CD4-positive, alpha-beta T cell treated with Interleukin-4 for 1 hour (primary cell): ENCODE measurements at places on chromosomes 4 and X.

GRCh38 chrX:45143455-45143854, 57.2 kb downstream of the DIPK2B start:
- DNase-seq, result no peak

DNA sequence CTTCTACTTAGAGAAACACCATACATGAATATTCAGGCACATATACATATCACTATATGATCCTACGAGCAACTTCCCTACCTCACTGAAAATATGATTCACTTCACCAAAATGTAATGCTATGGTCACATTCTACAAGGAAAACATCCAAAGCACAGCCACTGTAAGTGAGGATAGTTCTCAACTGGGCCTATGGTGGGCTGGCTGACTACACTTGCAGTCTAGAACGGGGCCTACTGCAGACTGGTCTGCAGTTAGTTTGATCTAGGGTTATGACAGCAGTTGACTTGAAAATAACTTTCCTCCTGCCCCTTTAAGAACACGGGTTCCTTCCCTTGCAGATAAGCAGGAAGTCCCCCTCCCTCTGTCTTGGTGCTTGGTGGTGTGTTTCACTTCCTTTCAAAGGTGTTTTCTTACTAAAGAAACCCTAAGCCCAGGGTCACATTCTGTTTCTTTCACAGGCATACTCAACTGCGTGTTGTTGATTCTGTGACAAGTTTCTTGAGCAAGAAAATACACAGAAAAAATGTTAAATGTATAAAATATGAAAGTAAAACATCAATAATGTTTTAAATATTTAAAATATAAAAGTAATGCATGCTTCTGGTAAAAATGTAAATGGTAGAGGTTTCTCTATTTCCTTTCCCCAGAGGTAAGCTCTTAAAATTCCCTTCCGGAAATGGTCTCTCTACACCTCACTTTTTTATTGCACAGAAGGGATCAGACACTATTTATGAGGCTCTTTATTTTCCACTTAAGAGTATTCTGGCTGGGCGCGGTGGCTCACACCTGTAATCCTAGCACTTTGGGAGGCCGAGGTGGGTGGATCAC, 18.0 kb upstream of the TMSB4X start:
- DNase-seq, result peak; percentile 87

DNA sequence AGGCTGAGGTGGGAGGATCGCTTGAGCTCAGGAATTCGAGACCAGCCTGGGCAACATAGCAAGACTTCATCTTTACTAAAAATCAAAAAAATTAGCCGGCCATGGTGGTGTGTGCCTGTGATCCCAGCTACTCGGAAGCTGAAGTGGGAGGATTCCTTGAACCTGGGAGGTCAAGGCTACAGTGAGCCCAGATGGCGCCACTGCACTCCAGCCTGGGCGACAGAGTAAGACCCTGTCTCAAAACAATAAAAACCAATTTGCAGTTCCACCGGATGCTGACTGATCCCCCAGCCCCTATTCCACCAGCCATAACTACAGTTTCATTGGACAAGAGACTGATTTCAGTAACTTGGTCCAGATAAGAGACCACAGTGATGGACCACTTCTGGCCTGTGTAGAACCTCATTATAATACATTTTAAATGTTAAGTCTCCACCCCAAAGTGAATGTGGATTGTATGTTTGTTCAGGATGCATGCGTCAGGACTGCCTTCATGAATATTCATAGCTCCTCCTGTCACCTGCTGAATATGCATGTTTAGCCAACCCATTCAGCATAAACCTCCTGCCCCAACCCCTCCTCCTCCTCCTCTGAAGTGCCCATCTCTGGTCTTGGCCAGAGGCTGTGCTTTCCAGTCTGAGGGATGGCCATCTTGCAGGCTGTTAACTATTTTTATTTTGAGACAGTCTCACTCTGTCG, 2.3 kb upstream of the SLBP start:
- no peak for DNase-seq

DNA sequence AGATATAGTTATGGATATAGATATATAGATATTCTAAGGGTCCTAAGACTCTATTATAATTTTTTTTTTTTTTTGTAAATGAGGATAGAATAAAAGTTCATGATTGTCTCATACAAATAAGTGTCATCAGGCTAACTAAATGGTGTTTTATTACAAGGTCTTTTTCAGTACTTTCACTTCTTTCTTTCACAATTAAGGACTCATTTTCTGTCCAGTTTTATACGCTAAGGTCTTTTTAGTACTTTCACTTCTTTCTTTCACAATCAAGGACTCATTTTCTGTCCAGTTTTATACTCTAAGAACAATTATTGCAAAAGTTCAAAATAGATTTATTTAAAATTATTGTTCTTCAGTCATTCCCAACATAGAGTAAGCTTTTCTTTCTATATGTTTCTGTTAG, 32.7 kb downstream of the RUFY3 start:
- DNase-seq, result no peak

- no peak for DNase-seq
Observed at GRCh38 chr4:7411491-7411890, 23.2 kb downstream of the PSAPL1 start.

DNA sequence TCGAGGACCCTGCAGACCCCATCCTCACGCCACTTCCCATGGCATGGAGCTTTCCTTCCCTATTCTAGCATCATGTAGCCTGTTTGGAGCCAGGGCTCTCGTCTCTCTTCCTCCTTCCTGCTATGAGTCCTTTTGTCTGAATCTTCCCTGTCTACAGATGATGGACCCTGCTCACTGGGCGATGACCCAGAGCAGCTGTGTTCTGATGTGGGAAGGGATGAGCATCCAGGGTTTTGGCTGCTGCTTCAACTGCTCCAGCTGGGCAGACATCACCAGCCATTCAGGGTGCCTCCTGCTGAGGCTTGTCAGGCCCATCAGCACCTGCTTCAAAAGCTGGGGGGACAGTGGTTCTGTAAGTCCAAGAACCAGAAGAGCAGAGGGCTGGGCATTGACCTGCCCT, 3.2 kb upstream of the CCKAR start:
- DNase-seq, result no peak

GRCh38 chrX:73977542-73978169, 326.3 kb upstream of the ZCCHC13 start:
- peak; percentile 27 for DNase-seq

DNA sequence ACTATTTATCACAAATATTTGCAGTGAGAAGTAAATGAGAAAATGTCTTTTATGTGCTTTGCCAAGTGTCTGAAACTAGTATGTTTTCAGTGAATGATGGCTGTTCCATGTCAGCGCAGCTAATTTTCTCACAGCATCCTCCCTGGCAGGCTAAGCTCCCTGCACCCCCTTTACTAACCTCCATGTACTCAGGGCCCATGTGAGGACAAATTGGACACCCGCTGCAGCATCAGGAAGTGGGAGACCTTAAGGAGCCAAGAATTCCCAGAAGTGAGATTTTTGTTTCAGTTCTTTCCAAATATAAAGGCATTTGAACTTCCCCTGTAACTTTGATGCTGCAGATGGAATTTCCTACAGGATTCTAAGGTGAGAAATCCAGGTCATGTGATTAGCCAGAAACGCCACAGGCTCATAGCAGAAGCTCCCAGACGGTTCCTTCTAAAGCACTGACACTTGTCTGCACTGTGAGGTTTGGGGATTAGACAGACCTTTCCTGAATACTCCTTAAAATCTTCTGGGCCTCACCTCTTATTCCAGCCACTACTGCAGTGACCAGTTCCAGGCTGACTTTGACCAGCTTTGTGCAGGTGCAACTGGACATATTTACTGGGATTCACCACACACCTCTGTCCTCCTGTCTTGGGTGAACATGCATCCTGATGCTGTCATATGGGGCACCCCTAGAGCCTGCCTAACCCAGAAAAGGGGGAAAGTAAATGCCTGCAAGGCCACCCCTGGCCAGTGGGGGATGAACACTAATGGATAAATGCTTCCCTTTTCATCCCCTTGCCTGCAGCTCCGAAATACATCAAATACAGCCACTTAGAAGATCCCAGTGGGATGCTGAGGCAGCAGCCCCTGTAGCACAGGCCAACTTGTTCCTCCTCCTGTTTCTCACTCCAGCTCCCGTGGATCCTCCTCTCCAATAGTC, 45.9 kb downstream of the LGI2 start:
- no peak for DNase-seq

DNA sequence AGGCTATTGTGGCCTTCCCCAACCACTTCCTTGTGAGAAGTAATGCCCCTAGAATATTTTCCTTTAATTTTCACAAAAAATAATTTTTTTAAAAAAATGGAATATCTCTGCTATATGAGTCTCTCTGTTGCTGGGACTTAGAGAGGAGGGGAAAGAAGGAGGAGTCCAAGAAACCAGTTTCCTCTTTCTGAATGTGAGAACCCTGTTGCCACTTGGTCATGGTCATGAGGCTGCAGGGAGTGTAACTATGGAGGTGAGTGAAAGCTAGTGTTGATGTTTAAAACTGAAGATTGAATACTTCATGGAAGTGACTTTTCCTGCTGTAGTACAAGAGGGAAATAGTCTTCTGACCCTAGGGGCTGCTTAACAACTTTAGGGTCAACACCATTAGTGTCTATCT, 20.4 kb downstream of the KIAA1210 start:
- no peak for DNase-seq

DNA sequence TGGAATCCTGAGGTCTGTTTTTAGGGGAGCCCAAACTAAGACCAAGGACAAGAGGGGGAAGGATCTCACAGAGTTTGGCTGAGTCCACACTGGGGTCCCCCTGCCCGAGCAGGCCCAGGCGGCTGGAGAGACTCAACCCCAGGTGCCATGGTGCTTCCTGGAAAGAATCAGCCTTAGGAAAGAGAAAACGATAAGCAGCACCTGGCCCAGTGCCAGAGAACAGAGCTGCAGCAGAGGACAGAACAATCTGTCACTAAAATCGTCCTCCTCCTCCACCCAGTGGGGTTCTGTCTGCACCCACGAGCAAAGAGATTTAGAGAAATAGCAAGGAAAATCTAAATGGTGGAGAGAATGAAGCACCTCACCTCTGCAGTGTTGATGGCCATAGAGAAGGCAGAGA, 470.5 kb downstream of the BCOR start:
- DNase-seq, result no peak

DNA sequence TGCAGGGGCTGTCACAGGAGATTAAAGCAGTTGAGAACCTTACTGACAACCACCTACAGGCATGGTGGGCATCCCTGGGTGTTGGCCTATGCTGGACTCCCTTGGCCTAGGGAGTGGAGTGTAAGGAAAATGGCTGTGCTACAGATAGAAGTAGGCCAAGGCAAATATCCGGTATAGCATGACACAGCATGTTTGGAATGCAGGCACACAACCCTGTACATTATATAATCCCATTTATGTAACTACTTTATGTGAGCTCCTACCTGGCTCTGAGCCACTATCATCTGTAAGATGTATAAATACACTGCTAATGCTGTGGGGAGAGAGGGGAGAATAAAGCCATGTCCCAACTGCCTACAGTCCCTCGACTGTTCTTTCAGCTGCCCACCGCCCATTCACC, 38.7 kb upstream of the KCTD8 start:
- DNase-seq, result no peak

GRCh38 chrX:126164689-126165400, 1.2 kb downstream of the DCAF12L2 start:
- DNase-seq, result no peak

DNA sequence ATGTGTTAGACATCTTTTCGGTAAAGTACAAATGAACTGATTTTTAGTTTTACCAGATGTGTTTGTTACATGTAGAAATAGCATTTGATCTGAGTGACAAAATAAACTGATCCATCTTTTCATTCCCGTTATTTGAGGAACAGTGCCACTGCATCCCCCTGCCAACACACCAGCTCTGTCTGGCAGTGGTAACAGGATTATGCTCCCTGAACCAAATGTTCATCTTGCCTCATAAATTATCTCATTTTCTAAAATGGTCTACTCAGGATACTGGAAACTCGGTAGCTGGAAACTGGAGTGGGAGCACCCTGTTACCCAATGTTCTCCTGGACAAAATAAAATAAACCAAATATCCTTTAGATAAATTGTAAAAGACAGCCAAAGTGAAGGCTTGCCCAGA, 171.6 kb downstream of the FAT4 start:
- no peak for DNase-seq

GRCh38 chrX:43526878-43527277, 129.2 kb upstream of the MAOA start:
- no peak for DNase-seq

GRCh38 chrX:142296421-142296820, 91.3 kb upstream of the MAGEC2 start:
- no peak for DNase-seq

DNA sequence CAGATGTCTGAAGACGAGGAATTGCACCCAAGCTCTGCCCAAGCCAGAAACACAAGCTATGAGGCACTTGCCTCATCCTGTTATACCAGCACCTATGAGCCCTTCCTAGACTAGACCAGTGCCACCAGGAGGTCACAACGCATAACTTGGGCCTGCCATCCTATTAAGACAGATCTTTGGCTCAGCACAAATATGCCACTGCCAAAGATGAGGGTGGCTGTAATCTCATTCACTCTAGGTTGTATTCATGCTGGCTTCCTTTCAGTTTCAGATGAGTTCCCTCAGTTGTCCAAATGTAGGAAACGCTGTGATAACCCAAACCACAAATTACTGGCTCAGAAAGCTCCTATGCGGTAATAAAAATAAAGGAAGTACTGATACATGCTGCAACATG, 76.5 kb upstream of the CITED1 start:
- no peak for DNase-seq

- DNase-seq, result no peak
Observed at GRCh38 chr4:180197471-180197870, 2045.7 kb upstream of the TENM3 start.

DNA sequence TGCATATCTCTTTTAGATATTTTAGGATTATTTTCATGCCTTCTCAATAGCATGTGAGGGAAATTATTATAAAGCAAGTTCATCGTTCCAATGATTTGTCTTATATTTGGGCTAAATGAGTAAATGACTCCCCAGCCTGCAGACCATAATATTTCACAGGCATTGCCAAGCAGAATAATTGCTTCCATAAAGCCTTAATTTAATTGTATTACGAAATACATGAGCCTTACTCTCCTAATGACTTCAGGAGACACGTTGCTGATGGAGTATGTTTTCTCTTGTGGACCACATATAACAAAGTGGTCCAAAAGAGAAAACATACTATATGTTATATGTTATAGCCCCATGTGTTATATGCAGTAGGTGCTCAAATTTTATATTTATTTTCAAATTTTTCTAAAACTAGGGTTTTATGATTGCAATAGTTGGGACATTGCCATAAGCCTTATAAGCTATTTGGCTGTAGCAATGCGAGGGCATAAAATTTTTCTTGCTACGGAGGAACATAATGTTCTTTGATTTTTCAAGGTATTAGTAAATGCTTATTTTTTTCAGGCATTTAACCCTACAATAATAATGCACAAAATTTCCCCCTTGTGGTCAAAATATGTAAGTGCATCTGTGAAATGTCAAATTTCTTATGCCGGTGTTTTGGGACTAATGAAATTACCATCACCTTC, 26.2 kb upstream of the TMPRSS11D start:
- DNase-seq, result no peak

DNA sequence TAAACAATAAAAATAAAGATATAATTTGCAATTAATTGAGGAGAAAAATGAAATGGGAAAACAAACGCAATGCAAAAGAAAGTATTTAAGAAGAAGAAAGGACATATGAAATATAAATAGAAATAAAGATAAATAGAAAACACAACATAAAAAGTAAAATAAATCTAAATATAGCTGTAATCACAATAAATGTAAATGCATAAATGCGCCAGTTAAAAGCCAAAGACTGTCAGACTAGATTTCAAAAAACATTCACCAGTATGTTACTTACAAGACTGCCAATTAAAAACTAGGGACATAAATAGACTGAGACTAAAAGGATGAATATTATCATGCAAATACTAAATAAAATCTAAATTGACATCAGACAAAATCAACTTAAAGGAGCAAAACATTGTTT, 102.4 kb downstream of the KDR start:
- DNase-seq, result no peak

GRCh38 chr4:153573221-153573620, 107.1 kb downstream of the TMEM131L start:
- DNase-seq, result no peak
